ENCODE measurements at places on chromosomes 7 and 10.
A peak's percentile ranks its signal among the peaks of the same experiment; 100 is the strongest.

GRCh38 chr7:155950898-155951553, 138.8 kb upstream of the SHH start:
- no peak for DNase-seq

DNA sequence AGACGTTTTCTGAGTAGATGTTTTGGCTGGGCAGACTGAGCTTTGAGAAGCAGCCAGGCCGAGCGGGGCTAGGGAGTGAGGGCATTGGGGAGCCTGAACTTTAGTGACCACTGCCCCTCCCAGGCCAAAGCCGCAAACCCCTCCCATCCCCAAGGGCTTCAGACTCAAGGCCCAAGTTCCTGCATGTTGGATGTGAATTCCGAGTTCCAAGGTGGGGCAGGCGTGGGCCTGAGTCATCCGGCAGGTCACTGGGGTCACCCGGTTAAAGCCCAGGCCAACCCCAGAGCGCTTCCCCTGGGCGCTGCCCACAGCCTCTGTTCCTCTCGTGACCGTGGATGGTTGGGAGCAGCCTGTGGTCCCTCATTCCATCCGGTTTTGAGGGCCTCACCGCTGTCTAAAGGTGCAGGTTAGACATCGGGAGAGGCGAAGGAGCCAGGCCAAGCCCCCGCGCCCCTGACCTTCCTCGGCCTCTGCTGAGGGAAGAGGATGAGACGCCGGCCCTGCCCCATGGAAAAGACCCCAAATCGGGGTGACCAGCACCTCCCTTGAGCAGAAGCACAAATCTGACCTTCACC, 6.9 kb upstream of the PDGFA start:
- no peak for DNase-seq

- DNase-seq: no peak
Measured at GRCh38 chr7:69318794-69319193, 279.5 kb upstream of the AUTS2 start.

DNA sequence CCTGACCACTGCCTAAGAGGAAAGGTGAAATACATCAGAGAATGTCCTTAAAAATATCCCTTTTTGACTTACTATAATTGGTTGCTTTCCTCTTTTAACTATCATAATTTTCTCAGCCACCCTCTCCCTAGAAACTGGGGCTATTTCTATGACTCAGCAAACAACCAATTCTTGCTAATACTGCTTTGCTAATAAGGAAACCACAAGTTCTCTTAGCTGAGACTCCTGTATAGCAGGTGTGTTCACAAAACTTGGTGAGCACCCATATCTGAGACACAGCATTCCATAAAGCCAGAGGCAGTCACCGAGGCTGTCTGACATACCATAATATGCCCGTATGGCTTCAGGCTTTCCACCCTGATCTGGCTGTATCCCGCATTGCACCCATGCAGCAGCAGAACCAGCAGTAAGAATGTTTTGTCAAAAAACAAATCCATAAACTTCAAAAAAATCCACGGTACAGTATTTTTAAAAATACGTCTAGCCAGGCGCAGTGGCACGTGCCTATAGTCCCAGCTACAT, 191.7 kb upstream of the C7orf33 start:
- DNase-seq: no peak

DNA sequence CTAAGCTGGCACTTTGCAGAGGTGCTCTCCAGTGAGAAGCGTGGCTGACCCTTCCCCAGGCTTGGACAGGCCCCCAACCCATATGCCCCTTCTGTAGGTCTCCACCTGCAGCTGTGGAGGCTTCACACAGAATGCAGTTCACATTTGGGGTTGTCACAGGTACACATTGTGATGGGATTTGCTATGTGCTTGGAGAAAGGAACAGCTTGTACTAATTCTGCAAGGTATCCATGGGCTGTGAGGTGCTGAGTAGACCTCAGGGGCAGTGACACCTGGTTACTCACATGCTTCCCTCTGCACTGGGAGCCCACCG, 188.9 kb downstream of the CXCL12 start:
- no peak for DNase-seq

- no peak for DNase-seq
Measured at GRCh38 chr7:22417349-22417748, 60.4 kb upstream of the RAPGEF5 start.

GRCh38 chr7:22791204-22792158, 31.2 kb downstream of the TOMM7 start:
- DNase-seq: no peak

GRCh38 chr10:8389630-8390029, 335.1 kb downstream of the GATA3 start:
- no peak for DNase-seq

DNA sequence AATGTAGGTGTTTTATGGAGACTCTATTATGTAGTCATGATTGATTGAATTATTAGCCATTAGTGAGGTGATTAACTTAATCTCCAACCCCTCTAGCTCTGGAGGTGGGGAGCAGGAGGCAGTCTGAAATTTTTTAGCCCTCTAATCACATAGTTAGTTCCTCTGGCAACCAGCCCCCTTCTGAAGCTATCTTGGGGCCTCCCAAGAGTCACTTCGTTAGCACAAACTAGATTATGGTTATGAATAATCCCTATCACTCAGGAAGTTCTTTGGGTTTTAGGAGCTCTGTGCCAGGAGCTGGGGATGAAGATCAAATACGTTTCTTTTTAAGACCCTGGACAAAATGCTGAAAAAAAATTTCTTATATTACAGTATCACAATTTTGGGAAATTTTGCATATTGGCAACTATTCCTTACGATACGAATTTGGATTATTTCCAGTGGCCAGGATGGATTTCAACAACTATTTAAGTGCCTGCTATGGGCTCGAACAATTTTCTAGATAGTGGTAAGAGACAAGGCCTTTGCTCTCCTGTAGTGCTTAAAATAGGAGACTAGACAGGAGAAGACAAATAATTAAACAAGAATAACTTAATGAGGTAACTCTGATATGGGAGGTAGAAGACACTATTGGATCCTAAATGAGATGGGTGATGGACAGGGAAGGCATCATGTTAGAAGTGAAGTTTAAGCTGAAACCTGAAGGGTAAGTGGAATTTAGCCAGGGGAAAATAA, 52.9 kb downstream of the BTAF1 start:
- no peak for DNase-seq

DNA sequence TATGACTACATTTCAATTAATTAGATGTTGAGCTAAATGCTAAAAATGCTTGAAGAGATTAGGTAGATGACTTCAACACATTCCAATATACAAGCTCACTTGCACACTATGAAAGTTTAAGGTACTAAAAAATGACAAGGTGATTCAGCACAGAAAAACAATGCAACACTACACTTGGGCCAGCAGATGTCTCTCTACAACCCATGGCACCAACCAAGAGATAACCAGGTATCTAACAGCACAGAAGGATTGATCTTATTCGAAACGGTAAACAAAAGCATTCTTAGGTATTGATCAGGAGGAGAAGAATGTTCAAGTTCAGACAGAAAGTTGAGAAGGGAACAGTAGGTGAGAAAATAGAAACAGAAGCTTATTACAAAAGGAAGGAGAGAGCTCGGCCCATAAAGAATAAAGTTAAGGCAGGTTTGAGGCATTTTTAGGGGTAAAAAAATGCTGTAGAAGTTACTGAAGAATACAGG, 248.2 kb upstream of the KLF14 start:
- peak; percentile 29 for DNase-seq

GRCh38 chr10:131650169-131650705, 250.6 kb upstream of the PPP2R2D start:
- DNase-seq: no peak

DNA sequence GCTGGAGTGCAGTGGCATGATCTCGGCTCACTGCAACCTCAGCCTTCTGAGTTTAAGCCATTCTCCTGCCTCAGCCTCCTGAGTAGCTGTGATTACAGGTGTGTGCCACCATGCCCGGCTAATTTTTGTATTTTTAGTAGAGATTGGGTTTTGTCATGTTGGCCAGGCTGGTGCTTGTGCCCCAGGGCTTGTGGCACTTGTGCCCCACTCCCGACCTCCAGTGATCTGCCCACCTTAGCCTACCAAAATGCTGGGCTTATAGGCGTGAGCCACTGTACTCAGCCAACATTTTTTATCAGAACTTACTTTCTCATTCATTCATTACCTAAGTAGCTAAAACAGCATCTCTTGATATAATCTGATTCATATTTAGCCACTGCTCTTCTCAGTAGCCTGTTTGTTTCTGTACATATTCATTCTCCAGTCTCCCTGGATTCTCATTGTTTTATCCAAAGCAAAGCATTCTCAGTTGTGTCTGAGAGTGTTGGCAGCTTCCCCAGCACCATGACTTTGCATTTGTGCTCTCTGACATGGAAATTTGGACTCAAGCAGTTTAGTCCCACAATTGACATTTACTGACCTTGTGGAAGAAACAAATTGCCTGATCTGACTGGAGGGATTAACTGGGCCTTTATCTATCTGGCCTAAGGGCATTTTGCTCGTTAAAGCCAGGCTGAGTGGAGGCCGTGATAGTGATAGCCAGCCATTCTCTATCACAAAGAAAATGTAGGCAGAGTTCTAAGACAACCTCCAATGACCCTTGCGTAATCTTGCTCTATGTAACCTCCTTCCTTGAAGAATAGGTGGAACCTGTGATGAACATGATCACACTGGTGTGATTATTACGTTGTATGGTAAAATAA, 44.9 kb downstream of the AKR1B15 start:
- DNase-seq: no peak

GRCh38 chr10:26520575-26520974, 82.4 kb downstream of the APBB1IP start:
- DNase-seq: no peak

DNA sequence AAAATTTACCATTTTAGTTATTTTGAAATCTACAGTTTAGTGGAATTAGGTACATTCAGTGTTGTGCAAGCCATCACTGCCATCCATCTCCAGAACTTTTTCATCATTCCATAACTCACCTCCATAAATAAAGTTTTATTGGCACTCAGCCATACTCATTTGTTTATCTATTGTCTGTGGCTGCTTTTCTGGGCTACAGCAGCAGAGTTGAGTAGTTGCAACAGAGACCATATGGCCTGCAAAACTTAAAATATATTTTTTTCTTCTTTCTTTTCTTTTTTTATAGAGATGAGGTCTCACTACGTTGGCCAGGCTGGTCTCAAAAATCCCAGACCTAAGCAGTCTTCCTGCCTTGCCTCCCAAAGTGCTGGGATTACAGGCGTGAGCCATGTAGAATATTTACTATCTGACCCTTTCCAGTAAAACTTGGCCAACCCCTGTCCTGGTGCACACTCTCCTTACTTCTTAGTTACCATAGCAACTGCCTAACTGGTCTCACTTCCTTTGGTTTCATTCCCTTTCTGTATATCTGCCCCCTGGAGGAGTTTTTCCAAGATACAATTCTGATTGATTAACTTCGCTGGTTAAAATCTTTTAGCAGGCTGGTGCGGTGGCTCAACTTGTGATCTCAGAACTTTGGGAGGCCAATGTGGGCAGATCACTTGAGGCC, 133.2 kb downstream of the CUX1 start:
- no peak for DNase-seq

DNA sequence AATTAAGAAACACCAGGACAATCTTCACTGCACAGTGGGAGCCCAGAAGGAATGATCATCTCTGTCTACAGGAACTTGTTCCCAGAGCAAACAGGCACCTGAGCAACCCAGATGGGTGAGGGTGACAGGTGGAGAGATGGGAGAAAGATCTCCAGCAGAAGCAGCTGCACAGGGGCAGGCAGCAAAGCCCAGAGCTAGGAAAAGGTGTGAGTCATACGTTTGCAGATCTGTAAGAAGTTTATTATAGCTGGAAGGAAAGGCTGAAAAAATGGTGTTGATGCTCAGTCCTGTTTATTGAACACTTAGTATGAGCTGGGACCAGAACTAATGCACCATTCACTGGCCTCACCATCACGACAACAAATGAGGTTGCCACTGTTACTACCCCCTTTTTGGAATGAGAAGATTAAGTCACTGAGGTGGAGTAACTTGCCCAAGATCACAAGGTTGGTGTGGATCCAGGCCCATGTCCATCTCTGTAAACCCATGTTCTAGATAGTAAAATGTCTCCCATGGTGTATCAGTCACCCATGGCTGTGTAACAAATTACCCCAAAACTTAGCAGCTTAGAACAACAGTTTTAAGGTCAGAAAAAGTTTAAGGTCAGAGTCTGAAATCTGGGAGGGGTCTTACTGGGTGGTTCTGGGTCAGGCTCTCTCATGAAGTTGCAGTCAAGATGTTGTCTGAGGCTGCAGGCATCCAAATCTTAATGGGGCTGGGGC, 506.9 kb downstream of the RPS24 start:
- DNase-seq: no peak

DNA sequence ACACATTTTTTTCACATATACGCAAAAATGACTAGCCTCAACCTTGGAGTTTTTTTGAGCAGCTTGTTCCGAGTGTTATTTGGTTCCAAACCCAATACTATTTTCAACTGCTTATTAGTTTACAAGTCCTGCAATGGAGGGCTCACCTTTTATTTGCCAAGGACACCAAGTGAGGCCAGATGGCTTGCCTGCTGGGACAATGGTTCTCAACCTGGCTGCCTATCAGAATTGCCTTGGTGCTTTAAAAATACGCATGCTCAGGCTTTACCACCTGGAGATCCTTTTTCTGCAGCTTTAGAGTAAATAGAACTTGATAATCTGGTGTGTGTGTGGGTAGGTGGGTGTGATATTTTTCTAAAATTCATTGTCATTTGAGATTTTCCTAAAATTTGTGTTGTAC, 276.8 kb downstream of the MTERF1 start:
- no peak for DNase-seq

GRCh38 chr7:70837589-70837988, 294.4 kb upstream of the GALNT17 start:
- no peak for DNase-seq

- no peak for DNase-seq
Measured at GRCh38 chr7:134879815-134880475, 100.5 kb downstream of the CALD1 start.
